ENCODE measurements at places on chromosomes 1 and 21. TPM values are rescaled to one million over a fixed set of nuclear protein-coding genes. Genes with fewer than 3 reads are reported as not detected.

DNA sequence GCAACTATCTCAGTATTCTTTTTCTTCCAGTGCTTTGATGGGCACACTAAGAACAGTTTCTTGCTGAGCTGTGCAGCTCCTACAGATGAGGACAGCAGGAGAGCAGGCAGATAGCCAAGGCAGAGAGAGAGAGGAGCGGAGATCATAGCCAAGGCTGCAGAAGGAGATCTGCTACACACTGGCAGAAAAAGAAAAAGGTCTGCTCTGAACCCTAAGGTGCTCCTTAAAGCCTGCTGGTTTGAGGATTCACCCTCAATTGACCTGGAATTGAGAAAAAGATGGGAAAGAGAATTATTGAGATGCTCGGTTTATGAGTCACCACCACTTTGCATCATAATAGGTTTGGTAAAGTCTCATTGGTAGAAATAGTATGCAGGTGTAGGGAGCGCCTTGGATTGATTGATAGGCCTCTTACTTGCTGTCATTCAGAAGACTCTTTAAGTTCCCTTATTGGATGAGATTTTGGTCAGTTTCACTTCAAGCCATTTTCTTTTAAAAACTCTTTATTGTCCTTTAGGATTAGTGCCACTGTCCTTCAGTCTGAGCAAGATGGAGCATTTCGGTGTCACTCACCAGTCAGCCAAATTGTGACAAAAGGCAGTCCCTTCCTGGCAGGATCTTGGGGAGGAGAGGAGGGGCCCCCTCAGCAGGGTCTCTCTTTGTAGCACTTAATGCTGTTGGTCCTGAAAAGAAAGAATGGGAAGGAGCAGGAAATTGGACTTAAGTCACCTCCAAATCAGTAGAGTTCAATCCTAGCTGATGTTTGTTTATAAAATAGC, 685.0 kb downstream of the ADGRL2 start:
- DNase-seq, result peak; percentile 75

DNA sequence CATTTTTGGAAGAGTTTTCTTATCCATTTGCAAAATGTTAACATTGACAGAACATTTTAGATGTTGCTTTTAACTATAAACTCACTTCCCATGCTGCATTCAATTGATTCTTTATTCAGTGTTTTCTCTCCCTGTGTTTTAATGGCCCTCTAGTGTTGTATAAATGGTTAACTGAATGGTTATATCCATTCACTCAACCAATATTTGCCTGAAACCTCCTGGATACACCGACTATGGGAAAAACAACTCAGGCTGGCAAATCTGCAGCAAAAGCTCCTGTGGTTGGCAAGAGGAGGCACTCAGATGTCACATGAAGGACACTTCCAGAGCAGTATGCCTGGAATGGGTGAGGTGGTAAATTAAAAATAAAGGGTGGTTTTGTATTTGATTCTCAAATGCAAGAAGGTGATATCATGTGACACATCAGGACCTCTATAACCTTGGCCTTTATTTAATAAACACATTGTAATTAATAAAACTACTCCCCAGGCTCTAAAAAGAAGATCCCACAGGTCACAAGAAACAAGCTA, 107.6 kb downstream of the BCAR3 start:
- DNase-seq, result no peak

GRCh38 chr1:15053153-15053552, 100.4 kb upstream of the TMEM51 start:
- DNase-seq, result no peak

- DNase-seq, result no peak
Measured at GRCh38 chr1:171252482-171252881, 4.2 kb downstream of the FMO1 start.

DNA sequence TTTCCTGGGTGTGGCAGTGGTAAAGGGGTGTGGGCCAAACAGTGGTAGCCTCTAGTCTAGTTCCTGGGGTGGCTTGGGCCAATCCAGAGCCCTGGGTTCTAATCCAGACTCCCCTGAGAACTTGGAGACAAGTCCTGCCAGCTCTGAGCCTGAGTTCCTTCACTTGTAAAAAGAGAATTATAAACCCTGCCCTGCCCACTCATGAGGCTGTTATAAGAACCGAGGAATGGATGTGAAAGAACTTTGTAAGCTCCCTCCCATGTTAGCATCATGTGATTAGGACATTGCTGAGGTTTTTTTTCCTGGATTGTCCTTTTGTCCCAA, 131.0 kb downstream of the RRAGC start:
- DNase-seq, result no peak

GRCh38 chr1:180217006-180217405, 13.1 kb upstream of the LHX4 start:
- peak; percentile 40 for DNase-seq

DNA sequence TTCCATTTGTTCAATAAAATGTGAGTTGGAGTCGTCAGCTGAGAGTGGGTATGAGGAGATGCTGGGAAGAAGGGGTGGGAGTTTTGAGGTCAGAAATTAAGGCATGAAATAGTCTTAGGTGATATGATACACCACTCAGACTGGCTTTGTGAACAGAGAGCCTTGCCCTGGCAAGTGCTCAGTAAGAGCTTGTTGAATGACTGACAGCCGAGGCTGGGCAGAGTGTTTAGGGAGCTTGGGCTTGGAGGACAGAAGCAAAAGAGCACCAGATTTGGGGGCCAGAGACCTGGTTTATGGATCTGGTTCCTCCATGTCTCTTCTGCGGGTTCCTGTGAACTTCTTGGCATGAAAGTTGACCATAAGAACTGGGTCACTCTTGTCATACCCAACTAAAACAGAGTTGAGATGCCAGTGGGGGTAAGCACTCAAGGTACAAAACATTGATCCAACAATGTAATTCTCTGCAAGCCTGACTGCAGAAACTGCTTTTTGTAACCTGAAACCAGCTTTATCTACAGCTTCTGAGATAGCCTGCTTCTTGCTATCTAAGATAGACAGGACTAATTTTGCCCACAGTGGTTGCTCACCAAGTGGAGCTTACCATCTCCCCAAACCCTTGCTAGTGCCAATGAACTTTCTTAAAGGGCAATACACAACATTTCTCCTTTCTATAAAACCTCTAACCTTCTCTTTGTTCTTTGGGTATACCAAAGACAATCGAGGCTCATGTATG, 126.4 kb downstream of the TENT5C start:
- no peak for DNase-seq

- no peak for DNase-seq
Measured at GRCh38 chr21:28793043-28793442, 199.6 kb downstream of the LTN1 start.

GRCh38 chr1:65311760-65312159, 2.4 kb downstream of the DNAJC6 start:
- DNase-seq, result no peak

DNA sequence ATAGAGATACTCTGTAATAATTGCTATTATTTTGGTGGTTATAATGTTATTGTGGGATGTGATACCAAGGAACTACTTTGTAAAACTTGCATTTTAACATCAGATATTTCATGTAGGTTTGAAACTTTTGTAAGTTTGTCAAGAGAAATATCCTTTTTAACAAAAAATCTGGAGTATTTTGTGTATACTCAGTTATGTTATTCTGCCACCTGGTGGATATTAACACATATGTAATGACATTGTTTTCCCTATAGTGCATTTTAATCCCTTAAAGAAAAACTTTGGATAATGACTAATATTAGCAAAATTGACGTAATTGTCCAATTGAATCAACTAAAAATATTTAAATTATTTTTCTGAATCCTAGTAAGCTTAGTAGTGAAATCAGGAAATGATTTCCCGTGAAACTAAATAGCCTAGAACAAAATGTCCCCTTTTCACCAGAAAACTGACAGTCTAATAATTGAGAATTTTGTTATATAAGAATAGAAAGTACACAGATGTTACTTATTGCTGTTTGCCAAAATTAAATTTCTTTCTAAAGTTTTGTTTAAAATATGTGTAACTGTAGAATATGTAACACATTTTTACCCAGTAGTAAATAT, 39.6 kb downstream of the KCTD3 start:
- DNase-seq, result no peak

GRCh38 chr1:25917996-25918395, 11.8 kb upstream of the STMN1 start:
- no peak for DNase-seq

GRCh38 chr1:180920702-180921101, 8.0 kb downstream of the KIAA1614 start:
- no peak for DNase-seq

GRCh38 chr1:107976836-107977235, 11.9 kb upstream of the VAV3 start:
- DNase-seq, result no peak

DNA sequence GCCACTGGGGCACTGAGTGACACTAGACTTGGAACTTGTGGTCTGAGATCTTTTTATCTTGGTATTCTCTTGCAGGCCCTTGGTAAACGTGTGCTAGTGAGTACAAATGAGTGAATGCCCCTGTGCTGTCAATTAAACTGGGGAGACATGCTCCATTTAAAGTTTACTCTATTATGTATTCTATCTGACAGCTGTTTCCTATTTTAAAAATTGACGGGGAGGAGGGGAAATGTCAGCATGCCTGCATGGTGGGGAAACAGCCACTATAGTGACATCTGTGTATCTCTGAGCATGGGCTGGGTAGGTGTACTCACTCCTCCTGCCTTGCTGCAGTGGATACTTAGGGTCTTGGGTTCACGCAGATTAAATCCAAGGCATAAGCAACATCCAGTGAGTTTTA, 59.0 kb upstream of the IKBKE start:
- no peak for DNase-seq

DNA sequence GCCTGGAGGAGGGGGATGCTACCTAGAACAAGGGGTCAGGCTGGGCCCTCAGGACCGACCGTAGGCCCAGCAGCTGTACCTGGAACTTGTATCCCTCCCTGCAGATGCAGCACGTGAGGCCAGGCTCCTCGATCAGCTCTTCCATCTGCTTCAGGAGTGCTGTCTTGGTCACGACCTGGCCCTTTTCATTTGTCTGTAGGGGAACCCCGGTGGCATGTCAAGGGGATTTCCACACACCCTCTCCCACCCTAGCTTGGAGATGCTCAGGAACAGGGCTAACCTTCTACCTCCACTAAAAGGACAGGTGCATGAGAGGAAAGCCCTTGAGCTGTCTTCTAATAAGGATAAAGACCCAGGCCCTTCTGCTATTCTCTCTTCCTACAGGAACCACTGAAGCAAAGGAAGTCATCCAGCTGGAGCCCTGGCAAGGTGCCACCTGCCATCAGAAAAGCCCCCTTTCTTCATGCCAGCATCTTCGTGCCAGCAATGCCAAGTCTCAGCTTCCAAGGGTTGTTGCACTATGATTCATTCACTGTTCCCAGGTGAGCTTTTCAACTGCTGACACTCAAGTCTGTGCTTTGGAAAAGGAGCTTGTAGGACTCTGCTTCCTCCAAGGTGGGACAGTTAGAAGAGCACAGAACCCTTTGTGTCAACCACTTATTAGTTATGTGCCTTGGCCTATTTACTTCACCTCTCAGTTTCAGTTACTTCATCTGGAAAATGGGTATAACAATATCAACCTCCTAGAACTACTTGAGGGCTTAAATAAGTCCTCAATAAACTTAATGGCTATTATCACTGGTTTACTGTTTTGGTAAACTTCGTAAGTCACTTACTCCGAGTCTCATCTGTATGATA, 122.1 kb downstream of the UBR4 start:
- DNase-seq, result no peak

GRCh38 chr1:161357073-161357472, 10.6 kb downstream of the CFAP126 start:
- no peak for DNase-seq

GRCh38 chr1:30265127-30266070, 458.0 kb downstream of the MATN1 start:
- peak; percentile 40 for DNase-seq

DNA sequence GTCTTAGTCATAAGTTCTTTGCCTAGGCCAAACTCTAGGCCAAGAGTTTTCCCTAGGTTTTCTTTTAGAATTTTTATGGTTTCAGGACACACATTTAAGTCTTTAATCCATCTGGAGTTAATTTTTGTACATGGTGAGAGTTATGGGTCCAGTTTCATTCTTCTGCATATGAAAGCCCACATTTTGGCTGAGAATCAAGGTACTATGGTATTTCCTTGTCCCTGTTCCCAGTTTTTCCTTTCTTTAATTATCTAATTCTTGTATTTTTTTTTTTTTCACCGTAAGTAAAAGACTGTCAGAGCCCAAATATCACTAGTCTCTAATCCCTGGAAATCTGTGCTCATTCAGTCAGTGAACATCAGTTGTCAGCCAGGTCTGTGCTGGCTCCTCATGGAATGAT, 105.4 kb downstream of the MAP3K21 start:
- DNase-seq, result no peak

DNA sequence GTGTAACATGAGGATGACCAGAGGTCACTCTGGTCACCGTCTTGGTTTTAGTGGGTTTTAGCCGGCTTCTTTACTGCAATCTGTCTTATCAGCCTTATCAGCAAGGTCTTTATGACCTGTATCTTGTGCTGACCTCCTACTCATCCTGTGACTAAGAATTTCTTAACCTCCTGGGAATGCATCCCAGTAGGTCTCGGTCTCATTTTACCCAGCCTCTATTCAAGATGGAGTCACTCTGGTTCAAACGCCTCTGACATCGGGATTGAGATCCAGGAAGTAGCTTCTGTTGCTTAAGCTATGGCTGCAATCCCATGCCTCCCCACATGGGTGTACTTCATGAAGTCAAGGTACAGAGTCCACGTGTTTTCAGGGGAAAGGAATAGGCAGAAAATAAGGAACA, 19.9 kb downstream of the FMN2 start:
- no peak for DNase-seq

DNA sequence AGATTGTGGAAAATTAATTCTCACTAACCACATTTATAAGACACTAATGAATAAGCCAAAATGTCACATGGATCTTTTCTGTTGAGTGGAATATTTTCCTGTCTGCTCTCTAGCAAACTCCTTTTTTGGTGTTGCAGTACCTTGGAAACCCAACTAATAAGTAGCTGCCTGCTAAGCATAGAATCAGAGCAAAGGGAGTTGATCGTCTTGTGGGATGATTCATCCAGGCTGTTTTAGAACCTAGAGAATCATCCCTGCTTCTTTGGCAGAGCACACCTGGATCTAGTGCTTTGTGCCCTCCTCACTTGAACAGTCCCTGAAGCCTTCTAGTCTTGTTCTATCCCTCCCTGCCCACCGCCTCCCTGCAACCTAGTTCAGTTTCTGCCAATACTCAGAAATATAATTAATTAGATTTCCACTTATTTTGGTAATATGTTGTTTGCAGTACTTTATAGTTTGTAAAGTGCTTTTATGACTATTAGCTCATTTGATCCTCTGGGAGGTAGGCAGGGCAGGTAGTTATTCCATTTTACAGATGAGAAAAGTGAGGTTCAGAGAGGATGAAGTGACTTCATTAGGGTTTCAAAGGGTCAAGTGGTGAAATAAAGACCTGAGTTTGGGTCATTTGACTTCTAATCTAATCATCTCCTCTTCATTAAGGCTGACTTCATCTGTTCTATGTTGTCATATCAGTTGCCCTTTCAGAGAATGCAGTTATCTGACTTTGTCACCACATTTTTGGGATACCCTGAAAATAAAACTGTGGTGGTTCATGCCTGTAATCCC, 2.5 kb downstream of the AGO4 start:
- DNase-seq, result no peak

GRCh38 chr1:150257624-150258585, at the start of gene CA14:
Gene CA14, plus strand, starts transcription at chr1:150257774. Its CDS starts 355 bp downstream, at chr1:150258129.
- peak; percentile 70 for DNase-seq

GRCh38 chr1:37958690-37959089, 11.8 kb upstream of the INPP5B start:
- DNase-seq, result no peak

Gene UMODL1
- total RNA-seq, result not detected

Gene B3GALT2
- total RNA-seq, result 0.83 TPM

Gene KIF14
- total RNA-seq, result 0.27 TPM

Measured in sigmoid colon (tissue), 7 donors.